ENCODE measurements at places on chromosomes 4 and X.

DNA sequence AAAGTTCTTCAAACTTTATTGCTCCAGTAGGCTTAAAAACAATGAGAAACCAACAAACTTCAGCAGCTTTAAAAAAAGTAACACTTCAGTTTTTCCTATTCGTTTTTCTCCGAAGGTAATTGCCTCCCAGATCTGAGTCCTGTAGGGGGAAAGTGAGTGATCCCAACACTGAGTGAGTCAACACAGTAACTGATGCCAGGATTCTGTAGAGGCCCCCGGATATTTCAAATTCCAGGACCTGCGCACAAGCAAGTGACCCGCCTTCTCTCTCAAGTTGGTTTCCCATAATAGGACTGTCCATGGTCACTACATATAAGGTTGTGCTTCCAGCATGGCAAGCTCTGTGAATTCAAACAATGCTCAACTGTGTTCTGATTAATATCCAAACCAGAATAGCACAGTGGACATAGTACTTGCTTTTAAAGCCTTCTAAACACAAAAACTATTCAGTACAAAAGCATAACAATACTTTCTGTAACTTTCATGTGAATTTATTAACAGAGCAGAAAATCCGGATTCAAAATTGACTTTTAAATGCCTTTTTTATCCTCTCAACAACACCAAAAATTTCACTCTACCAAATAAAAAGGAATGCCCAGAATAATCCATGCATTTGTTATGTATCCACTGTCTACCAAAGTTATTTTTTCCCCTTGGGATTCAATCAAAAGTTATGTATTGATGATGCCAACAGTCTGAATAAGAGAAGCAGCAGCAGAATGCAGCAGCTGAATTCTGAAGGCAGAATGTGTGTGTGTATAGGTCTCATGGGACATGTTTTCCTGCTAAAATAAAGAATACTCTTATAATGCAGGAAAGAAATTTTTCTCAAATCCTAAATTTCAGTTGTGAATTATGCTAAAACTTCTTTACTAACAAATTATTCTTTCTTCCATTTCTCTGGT lies at the start of gene DMD:
Gene DMD (minus strand): TSS at position 194 of the 905 bp plus-strand sequence. CDS start 237 bp downstream, outside the sequence.
- DNase-seq = peak; percentile 74

GRCh38 chrX:23742174-23742696 lies 841 bp downstream of the ACOT9 start:
- peak; percentile 62 for DNase-seq

GRCh38 chr4:21976166-21976565 lies 27.6 kb upstream of the KCNIP4 start:
- DNase-seq = no peak

DNA sequence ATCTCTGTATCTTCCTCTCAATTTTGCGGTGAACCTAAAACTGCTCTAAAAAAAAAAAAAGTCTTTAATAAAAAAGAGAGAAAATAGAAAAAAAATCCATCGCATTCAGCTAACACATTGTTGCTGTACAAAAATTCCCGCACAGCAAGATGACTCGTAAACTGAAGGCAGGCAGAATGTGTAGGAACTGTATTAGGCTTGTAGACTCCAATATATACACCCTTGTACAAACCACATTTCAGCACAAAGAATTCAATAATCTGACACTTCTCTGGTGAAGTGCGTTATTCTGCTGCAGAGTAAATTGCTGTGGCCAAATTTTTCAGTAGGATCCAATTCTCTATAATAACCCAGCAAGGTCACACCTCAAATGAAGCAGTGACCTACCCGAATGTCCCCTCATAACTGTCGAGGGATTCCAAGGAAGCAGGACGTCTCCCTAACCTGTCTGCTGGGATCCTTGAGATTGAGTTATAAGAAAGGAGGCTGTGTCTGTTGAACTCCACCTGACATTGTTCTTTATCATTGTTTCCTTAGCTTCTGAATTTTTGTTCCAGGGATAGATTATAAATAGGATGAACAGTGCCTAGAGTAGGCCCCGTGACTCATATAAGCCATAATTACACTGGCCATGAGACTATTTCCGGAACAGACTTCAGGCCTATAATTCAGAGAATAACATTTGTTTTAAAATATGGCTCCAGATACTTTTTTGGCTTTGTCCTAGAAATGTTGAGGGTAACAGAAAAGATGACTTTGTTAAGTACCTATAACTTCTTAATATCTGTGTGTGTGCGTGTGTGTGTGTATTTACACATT lies 348.3 kb downstream of the PCDH7 start:
- DNase-seq = no peak

DNA sequence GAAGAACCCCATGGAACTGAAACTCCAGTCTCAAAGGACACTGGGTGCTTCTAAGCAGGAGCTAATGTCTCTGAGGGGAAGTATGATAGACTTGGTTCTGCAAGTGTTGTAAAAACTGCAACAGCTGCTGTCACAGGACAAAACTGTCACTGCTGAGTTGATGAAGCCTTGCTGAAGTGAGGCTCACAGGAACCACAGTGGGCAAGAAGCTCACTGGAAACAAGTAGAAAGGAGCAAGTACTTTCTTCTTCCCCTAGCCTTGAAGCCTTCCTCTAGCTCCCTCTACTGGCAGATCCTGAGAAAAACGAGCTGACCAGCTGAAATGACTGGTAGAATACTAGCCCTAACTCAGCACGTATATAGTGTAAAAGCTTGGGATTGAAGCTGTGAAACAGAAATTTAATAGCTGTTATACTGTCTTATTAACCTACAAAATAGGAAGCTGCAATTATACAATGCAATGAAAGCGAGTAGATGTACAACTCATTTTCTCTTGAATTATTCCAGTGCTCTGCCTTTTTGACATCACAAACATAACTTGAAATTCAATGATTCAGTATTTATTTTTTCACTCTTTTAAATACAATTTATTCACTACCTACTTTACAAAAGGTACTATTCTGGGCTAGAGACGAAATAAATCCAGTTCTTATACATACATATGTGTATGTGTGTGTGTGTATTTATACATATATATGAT lies 91.4 kb downstream of the GABRB1 start:
- DNase-seq = peak; percentile 70

DNA sequence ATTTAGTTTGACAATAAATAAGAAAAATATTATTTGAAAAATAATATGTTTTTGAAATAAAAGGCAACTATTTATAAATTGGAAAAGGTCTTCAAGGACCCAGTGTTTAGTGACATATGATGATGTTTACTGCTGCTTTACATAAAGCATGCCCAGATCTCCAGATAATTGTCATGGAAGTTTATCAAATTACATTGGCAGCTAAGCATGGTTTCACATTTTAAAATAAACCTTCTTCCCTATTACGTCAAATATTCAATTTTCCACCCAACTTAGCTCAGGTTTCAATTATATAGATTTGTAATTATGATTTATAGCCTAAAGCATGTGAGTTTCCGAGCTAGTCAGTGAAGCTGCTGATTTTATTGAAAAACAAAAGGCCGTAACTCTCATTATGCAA lies 417.2 kb downstream of the CFAP47 start:
- no peak for DNase-seq

DNA sequence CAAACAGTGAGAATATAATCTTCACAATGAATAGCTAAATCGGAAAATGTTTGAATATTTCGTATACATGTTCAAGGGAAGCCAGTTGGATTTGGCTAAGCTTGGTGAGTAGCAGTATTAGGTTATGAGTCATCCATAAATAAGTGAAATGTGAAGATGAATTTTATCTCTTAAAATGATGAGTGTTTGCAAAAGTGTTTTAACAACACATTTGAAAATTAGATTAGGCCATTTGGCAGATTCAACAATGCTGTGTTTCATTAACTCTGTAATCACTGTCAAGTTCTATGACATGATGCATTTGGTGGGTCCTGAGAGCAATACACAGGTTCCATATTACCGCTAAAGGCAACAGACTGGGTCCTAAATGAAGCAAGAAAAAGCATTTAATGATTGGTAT lies 301.9 kb upstream of the PRPS2 start:
- DNase-seq = no peak

DNA sequence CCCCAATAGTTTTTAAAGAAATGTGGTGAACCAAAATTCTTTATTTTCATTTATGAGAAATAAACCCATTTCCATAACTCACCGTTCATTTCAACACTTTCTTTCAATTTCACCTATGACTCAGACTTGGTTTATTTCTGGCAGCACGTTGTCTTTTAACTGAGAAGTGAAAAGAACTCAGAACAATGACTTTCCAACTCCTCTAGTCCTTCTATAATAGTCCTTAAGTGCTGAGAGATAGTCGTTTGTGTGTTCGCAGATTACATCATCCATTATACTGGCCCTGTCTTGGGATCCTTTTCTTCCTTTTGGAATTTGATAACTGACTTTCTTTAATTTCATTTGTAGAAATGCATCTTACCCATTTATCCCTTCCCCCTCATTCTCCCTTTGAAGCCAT lies 113.6 kb downstream of the GLUD2 start:
- DNase-seq = peak; percentile 74

- no peak for DNase-seq
Observed at GRCh38 chr4:100014616-100015015, 64.5 kb upstream of the H2AZ1 start.

DNA sequence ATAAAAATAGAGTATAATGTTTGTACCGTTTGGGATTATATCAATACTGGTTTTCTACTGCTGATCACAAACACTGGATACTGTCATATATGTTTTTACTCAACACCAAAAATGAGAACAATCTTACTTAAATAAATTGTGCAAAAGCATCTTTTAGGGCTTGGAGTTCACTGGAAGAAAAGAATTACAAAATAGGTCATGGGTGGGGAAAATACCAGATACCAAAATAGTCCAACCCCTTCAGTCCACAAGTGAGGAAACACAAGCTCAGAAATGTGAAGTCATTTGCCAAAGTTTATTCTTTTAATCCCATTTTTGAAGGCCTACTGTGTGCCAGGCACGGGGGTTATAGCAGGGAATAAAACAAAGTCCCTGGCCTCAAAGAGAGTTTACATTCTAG lies 64.4 kb downstream of the ADGRG2 start:
- no peak for DNase-seq

DNA sequence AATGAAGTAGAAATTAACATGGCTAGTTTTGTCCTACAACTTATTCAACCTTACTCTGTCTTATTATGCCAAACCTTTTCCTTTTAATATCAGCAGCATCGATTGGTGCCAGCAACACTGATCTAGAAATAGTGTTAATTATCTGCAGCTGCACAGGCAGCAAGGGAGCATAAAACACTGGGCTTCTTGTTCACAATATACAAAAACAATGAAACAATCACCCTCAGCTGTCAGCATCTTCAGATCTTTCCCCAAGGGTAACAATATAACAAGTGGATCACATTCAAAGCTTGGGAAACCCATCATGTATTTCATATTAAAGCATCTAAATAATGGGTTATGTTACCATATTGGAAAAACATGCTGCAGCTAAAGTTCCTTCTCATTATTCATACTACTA lies 238.1 kb downstream of the SPOCK3 start:
- DNase-seq = no peak

DNA sequence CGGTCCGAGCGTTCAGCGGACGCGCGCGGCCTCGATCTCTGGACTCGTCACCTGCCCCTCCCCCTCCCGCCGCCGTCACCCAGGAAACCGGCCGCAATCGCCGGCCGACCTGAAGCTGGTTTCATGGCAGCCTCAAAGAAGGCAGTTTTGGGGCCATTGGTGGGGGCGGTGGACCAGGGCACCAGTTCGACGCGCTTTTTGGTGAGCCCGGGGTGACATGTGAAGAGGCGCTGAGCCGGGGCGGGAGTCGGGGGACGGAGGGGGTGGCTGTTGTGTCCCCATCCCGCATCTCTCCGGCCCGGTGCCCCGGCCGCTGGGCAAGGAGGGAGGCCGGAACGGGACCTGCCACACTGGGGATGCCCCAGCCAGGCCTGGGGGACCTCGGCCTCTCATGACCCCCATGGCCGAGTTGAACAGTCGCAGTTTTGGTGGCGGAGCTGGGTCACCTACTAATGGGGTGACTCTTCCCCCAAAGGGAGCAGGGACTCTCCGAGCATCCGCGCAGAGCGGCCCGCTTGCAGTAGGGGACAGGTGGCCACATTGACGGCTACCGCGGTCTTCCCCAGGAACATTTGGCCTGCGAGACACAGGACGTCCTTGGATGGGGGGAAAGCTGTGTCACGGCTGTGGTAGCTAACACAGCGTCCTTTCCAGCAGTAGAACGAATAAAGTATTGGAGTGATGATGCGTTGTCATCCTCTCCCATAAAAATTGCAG lies at the start of gene GK:
Gene GK (plus strand): TSS at position 9 of the 717 bp plus-strand sequence. CDS start 115 bp downstream, at position 124.
- no peak for DNase-seq

- DNase-seq = no peak
Observed at GRCh38 chr4:155025762-155026457, 182.5 kb upstream of the NPY2R start.

DNA sequence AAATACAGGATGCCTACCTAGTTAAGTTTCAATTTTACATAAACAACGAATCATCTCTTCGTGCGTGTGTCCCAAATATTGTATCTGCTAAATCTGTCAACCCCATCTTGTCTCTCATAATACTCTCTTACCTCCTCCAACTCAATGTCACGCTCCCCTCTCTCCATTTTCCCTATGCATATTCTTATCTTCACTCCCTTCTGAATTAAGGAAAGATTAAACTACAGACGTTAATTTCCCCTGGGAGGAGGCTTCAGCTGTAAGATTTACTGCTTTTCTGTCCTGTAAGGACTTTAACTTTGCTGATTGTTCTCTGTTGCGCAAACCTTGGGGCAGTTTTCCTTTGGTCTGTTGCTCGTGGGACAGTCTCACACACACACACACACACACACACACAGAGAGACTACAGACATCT lies 455 bp upstream of the ABCB7 start:
- peak; percentile 11 for DNase-seq

- no peak for DNase-seq
Observed at GRCh38 chr4:119982756-119983155, 83.9 kb downstream of the MAD2L1 start.

- no peak for DNase-seq
Observed at GRCh38 chr4:126956184-126956897, 676.4 kb upstream of the INTU start.

DNA sequence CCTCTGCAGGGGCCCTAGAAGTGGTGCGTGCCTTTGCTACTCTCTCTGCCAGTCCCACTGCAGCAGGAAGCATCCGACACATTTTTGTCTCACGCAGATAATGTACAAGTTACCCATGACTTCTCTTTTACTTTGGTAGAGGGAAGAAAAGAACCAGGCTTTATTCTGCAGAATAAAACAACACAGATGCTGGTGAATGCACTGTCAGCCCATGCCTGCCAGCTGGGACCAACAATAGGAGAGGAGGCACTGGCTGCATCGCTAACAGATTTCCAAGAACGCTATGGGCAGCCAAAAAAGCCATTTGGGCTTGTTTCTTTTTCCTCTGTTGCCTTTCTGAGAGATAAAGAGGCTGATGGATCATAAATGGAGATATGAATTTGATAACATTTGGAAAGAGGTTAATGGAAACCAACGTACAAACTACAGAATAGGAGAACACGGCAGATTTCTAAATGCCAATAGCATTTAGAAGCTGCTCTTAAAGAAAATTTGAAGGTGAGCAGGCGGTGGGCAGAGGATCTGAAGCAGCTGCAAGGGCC lies 47.5 kb upstream of the IGFBP7 start:
- no peak for DNase-seq

GRCh38 chr4:140756319-140757231 lies at the start of gene TBC1D9:
Gene TBC1D9 (minus strand): TSS chr4:140756385. CDS start chr4:140756045, 340 bp downstream.
- peak; percentile 75 for DNase-seq

GRCh38 chrX:148611993-148612392 lies 111.6 kb downstream of the AFF2 start:
- no peak for DNase-seq
